Stimulated activated CD4-positive, alpha-beta T cell treated with anti-CD3 and anti-CD28 coated beads, Interleukin-4, amount 100 ng/mL, for 4 hours (primary cell): ENCODE measurements at places on chromosomes 1 and 21.

- DNase-seq, result no peak
These were observed 90.0 kb upstream of the LRRN2 start for GRCh38 chr1:204775546-204775945.

GRCh38 chr1:154716614-154717527, 108.9 kb upstream of the ADAR start:
- DNase-seq, result no peak

DNA sequence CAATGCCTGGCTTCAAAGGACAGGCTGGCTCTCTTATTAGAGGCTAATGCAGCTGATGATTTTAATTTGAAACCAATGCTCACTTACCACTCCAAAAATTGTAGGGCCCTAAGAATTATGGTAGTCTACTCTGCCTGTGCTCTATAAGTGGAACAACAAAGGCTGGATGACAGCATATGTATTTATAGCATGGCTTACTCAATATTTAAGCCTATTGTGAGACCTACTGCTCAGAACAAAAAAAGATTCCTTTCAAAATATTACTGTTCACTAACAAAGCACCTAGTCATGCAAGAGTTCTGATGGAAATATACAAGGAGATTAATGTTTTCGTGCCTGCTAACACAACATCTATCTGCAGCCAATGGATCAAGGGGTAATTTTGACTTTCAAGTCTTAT, 73.8 kb upstream of the DUSP10 start:
- no peak for DNase-seq

DNA sequence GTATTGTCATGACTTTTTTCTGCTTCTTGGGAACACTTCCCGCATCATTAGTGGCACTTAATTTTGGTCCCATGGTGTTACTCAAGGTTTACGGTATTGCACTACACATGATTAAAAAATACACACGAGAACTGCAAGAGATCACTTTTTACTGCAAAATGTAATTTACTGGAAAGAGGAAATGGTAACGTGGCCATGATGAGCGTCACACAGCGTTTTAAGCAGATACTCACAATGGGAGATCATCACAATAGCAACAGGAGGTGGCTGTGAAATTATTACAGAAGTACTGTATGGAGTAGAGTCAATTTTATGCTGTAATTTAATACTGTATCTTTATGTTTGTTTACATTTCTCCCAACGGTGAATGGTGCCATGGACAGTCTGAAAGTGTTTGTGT, 1510.3 kb downstream of the AMY1C start:
- no peak for DNase-seq

DNA sequence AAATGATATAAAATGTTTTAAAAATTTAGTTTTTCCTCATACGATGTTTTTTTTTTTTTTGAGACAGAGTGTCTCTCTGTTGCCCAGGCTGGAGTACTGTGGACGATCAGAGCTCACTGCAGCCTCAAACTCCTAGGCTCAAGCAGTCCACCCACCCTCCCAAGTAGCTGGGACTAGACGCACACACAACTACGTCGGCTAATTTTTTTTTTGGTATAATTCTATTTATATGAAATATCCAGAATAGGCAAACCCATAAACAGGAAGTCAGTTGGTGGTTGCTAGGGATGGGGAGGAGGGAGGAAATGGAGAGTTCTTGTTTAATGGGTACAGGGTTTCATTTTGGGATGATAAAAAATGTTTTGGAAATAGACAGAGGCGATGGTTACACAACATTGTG, 56.5 kb downstream of the WARS2 start:
- DNase-seq, result no peak

DNA sequence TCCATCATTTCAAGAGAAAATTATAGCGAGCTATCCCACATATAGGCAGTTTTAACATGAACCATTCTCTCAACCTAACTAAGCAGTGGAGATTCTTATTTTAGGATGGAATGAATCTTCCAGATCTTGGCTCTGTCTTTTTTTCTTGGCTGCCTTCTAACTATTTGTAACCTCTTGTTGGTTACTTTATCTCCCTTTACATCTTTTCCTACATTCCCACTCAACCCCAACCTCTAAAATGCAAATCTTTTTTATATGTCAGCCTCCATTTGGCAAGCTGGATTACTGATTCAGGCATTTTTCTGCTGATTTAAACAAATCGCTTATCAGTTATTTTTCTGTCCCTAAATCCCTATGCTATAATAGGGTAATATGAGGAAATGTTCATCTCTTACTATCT, 46.9 kb upstream of the LHX8 start:
- no peak for DNase-seq
